ENCODE measurements at places on chromosomes 11 and 22.

GRCh38 chr22:17152340-17152739, 6.7 kb downstream of the HDHD5 start:
- no peak for DNase-seq

DNA sequence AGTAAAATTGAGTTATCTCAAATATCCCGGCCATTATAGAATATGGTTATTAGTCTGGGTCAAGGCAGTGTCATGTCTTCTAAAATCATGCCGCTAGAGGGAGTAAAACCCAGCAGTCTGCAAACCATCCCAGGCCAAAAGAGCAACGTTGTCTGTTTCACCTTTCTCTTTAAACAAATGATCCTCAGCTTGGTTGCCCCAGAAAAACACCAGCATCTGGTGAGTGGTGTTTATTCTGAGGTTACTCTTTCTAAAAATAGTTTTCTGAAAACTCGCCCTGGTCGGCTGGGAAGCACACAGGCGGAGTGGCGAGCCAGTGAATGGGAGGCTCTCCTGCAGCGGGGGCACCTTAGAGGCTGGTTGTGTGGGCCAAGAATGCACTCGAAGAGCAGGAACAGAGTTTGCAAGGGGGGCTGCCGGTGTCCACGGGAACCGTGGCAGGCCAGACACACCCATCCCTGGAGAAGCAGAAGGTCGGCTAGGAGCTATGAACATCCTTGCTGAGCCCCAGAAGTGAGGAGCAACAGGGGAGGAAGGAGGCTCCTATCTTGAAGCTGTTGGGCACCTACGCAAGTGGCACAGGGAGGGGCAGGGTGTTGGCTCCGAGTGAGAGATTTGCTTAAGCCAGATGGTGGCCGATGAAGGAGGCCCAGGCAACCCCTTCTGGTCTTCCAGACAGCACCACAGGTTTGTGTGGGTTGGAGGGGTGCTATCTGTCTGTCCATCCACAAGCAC, 297.1 kb downstream of the ETS1 start:
- DNase-seq, result peak; percentile 48

DNA sequence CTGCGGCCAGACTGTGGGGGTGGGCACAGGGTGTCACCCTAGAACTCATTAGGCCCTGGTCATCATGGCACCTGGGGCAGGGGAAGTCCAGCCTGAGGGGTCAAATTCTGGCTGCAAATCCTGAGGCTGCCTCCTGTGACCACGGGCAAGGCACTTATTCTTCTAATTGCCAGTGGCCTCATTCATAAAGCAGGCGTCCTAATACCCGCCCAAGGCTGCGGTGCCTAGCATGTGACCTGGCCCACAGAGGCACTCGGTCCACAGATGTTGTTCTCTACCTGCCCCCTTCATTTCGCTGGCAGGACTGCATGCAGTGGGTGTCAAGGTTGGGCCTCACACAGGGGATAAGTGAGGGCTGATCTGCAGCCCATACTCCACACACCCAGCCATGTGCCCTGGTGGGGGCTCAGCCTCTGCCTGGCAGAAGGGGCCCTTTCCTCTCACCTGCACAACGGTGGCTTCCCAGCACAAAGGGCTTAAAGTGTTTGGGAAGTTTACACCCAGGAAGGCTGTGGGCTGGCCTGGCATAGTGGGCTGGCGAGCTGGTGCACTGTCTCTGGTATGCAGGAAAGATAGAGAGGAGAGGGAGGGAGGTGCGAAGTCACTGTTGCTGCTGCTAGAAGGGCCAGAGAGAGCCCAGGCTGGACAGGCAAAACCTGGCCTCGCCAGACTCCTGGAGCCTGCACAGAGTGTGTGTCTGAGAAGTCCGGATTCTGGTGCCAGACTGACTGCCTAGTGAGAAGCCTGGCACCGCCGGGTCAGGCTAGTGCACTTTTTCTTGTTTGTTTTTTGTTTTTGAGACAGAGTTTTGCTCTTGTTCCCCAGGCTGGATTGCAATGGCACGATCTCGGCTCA, 3.2 kb downstream of the MPST start:
- no peak for DNase-seq

GRCh38 chr11:67628710-67629385, 889 bp downstream of the NUDT8 start:
- no peak for DNase-seq

Data from activated CD4-positive, alpha-beta T cell treated with anti-CD3 and anti-CD28 coated beads for 24 hours (primary cell).